ENCODE measurements at places on chromosomes 2 and 18. TPM values are rescaled to one million over a fixed set of nuclear protein-coding genes. Genes with fewer than 3 reads are reported as not detected.

GRCh38 chr2:237594514-237594871 is 4.0 kb upstream of the RAB17 start:
- DNase-seq: peak; percentile 25

DNA sequence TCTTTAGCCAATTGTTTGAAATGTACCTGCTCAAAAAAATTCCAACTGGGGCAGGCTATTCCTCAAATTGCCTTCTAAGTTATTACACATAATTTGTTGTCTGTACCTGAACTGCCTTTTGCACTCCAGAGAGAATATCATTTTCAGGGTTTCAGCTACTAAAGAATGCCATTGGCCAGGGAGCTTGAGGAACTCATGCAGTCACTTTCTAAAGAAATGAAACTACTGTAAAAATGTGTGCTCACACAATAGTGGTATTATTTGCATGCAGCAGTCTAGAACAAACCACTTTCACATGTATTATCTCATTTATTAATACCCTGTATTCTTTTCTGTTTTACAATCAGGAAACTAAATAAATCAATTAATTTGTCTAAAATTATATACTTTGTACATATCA is 152.2 kb downstream of the PID1 start:
- no peak for DNase-seq

DNA sequence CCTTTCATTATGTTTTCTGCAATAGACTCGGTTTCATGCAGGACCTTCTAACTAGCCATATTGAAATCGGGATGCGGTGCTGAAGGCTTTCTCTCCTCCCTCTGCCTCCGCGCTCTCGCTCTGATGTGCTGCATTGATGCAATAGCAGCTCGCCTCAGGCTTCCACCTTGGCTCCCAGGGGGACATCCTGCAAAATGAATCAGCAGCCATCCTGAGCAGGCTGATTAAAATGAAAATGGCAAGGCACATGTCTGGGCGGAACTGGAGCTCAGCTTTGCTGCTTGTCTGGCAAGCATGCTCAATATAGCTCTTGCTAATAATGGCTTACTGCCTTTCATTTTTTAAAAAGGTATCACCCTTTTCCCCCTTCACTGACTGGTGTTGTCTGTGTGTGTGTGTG is 806 bp upstream of the MYT1L start:
- no peak for DNase-seq

The CHRND gene
- not detected for total RNA-seq

The TWIST2 gene
- total RNA-seq: 1.2 TPM

- no peak for DNase-seq
These were observed 92.8 kb upstream of the NEDD4L start for GRCh38 chr18:57951117-57951796.

The CD226 gene
- total RNA-seq: 0.20 TPM

The NPPC gene
- total RNA-seq: not detected

DNA sequence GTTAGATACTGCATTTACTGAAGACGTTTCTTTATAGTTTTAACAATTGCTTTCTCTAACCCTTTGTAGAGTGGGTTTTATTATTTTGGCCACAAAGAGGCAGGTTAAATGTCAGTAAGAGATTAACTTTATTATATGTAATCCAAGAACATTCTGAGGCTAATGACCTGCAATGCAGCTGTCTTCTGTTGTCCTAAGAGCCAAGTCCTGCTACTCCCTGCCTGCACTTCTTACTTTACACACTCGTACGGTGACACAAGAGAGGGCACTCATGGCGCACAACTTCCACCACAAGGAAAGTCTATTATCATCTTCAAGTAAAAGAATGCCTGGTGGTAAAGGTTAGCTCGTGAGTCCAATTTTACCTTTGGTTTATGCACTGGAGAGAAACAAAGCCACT is 471.0 kb upstream of the HNMT start:
- DNase-seq: no peak

The IL1R1 gene
- 5.5 TPM for total RNA-seq

DNA sequence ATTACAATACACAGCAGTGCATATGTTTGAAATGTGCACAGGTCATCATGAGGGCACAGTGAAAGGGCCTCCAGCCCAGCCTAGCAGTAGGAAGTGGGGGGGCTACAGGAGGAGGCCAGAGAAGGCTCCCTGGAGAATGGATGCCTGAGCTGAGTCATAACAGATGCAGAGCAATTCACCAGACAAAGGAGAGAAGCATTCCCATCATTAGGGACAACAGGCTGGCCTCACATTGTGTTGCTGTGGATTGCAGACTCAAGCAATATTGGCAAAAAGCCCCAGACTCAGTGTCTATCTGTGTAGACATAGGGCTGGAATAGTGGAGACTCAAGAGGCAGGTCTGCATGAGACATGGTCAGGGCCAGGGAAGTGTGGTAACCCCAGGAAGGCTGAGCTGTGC is 329.9 kb downstream of the DLGAP1 start:
- DNase-seq: no peak

DNA sequence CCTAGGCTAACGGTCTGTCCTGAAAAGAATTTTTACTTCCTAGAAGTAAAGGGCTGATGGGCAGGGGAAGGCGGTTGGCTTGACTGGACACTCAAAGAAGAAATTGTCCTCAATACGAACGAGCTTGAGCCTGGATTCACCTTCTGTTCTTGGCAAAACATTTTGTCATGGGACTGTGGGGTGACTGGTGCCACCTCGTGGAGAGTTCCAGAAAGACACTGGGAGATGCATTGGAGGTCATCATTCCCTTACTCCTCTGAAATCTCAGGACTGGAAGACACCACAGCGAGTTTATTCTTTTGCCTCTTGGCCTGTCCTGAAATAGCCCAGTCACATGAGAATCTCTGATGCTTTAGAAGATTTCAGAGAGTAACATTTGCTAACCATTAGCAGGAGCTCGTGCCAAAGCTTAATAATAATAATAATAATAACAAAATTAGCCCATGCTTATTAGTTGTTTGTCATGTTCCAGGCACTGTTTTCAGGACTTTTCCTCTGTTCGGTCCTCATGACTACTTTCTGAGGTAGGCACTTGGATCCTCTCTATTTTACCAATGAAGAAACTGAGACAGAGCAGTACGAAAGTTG is 44.5 kb downstream of the TMEM182 start:
- peak; percentile 79 for DNase-seq

- DNase-seq: peak; percentile 15
These were observed 49.3 kb downstream of the USP34 start for GRCh38 chr2:61421611-61422010.

GRCh38 chr2:70553334-70553583 is 367 bp downstream of the TGFA start:
- no peak for DNase-seq

- no peak for DNase-seq
These were observed 53.4 kb upstream of the REV1 start for GRCh38 chr2:99543247-99543646.

- DNase-seq: no peak
These were observed 372.4 kb upstream of the RND3 start for GRCh38 chr2:150859877-150860276.

DNA sequence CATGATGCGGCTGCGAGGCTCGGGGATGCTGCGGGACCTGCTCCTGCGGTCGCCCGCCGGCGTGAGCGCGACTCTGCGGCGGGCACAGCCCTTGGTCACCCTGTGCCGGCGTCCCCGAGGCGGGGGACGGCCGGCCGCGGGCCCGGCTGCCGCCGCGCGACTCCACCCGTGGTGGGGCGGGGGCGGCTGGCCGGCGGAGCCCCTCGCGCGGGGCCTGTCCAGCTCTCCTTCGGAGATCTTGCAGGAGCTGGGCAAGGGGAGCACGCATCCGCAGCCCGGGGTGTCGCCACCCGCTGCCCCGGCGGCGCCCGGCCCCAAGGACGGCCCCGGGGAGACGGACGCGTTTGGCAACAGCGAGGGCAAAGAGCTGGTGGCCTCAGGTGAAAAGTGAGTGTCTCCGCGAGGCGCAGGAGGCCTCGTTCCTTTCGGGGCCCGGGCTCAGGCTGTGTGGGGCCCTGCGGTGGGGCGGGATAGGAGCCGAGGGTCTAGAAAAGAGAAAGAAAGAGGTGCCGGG is 520 bp downstream of the GLS start:
- no peak for DNase-seq

The ANKRD53 gene
- 2.2 TPM for total RNA-seq

The SERPINE2 gene
- 8.8 TPM for total RNA-seq

The SCYGR4 gene
- not detected for total RNA-seq

DNA sequence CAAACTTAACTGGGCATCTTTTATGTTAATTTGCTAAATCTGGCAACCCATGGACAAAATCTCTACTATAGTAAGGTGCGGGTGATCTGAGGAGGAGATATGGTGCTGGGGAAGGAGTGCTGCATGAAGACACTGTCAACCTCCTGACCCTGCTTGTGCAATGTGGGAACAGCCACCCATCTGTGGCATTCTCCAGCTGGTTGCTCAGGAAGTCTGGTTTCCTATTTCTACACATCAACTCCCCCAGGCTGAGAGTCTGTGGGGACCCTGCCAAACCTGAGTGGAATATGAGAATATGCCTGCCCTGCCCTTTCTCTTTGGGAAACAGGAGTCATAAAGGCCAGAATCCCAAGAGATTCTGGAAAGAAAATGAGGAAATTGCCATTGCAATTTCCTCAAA is 60.1 kb upstream of the PAX3 start:
- peak; percentile 75 for DNase-seq

- no peak for DNase-seq
These were observed 6.6 kb downstream of the GKN2 start for GRCh38 chr2:68946117-68946516.

The IL1RL2 gene
- total RNA-seq: 0.21 TPM

The ALK gene
- not detected for total RNA-seq

- DNase-seq: peak; percentile 26
These were observed 42.4 kb downstream of the KLF7 start for GRCh38 chr2:207123335-207123744.

- DNase-seq: peak; percentile 13
These were observed 877 bp downstream of the INHBB start for GRCh38 chr2:120346667-120347358.

GRCh38 chr2:172011812-172012575 is 12.2 kb downstream of the METAP1D start:
- no peak for DNase-seq

The GORASP2 gene
- 104 TPM for total RNA-seq

The SKOR2 gene
- total RNA-seq: not detected

- DNase-seq: no peak
These were observed 663 bp downstream of the C2orf49 start for GRCh38 chr2:105338020-105338385.

The IGFBP2 gene
- total RNA-seq: 229 TPM

The CYBRD1 gene
- 22.8 TPM for total RNA-seq

DNA sequence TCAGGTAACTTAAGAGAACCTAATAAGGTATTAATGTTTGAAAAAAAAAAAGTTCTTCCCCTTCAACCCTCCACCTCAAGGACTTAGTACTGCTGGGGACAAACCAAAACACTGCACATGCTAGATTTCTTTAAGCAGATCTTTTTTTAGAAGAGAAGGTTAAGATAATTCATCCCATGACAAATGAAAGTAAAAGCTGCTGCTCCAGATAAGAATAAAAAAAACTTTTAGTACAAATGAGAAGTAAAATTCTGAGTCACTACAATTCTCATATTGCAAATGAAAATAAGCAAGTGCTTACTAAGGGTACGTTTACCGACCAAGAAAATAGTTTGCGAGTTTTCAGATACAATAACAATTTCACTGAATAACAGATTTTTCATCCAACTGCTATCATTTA is 8.9 kb downstream of the STAM2 start:
- DNase-seq: peak; percentile 61

The DES gene
- not detected for total RNA-seq

The DPP4 gene
- 3.0 TPM for total RNA-seq

DNA sequence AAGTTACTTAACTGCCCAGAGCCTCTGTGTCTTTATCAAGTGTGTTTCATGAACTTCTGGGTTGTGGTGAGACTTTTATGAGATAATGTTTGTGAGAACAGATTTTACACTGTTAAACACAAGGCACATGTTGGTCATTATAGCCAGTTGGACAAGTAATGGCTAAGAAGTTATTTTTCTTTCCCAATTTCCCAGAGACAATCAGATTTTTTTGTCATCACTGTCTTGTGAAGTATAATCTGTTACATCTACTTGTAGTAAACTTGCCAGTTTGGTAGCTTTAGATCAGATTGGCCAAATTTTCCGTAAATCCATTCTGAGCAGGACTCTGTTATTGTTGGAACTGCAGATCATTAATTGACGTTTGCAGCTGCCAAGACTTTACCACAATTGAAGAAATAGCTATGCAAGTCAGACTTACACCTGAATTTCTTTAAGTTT is 838.8 kb downstream of the SLC4A3 start:
- DNase-seq: no peak

The CYTIP gene
- total RNA-seq: not detected

The ADAM23 gene
- total RNA-seq: 38.5 TPM

The GNLY gene
- not detected for total RNA-seq

The PDE1A gene
- total RNA-seq: 0.83 TPM

The SLC19A3 gene
- not detected for total RNA-seq

- no peak for DNase-seq
These were observed 148.7 kb downstream of the TPO start for GRCh38 chr2:1561811-1562421.

DNA sequence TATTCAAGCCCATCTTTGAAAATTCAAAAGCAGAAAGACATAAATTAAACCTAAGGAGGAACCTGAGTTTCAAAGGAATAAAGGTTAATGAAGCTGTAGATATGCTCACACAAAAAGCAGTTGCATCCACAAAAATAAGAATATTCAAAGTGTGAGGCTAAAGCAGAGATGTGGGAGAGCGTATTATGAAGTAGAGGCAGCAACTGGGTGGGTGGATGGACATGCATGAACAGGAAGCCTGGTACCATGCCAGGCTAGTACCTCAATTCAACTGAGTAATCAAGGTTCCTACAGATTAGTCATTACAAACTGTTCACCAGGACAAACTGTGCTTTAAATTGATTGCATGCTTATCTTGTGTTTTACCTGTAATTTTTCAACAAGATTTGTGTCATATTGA is 330.0 kb upstream of the PKDCC start:
- DNase-seq: no peak

DNA sequence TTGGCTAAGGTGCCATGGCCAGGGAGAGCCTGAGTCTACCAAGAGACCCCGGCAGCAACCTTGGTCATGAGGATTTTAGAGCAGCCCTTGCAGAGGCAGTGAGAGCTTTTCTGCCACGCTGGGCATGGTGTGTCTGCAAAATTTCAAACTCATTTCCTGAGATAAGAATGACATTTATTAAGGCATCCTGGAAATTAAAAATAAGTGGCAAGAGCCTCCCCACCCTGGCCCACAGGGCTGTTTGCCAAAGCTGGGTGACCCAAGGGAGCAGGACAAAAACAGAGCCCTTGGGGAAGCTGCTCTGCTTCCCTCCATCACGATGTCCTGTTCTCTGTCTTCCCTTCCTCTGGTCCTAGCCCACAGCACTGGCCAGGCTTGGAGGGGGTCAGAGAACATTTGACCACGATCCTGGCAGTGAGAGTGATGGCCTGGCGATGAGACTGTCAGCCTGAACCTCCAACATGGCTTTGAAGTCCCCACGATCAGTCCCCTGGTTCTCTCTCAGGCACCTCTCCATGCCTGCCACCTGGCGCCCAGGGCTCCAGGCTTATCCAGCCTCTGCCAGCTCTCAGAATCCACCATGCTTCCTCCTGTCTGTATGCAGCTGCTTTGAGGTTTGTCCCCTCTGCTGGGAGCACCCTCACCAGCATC is 68.9 kb upstream of the RMDN2 start:
- DNase-seq: no peak
